ENCODE measurements at places on chromosomes 1 and 21.
A peak's percentile ranks its signal among the peaks of the same experiment; 100 is the strongest.

DNA sequence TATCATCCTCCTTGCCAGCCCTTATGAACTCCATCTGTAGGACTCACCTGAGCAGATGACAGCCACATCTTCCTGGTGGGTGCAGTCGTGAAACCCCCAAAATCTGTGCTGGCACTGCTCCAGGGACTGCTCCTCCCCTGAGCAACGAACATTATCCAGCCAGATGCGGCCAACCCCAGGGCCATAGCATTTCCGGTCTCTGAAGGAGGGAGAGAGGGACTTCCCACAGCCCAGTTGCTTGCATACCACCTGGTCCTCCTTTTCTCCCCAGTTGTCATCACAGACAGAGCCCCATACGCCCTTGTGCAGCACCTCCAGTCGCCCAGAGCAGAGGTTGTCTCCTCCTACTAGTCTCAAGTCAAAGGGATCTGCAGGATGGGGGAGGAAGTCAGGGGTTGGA lies 8.5 kb downstream of the CD5L start:
- no peak for DNase-seq

DNA sequence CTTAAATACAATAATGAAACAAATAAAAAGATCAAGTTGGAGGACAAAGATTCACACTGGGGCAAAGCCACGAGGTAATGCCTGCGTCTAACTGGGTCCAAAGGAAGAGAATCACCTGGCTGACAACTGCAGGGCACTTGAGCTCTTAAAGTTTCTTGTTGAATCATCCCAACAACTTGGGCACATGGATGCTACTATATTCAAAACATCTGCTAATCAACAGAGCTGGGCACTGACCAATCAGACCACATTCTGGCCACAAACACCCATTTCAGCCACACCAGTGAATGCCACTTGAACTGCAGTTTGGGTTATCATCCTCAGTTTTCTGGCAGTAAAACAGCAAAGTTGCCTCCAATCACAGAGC lies 51.0 kb downstream of the ABCA4 start:
- no peak for DNase-seq

- DNase-seq = no peak
These were observed 46.8 kb upstream of the COX20 start for GRCh38 chr1:244788493-244789275.

DNA sequence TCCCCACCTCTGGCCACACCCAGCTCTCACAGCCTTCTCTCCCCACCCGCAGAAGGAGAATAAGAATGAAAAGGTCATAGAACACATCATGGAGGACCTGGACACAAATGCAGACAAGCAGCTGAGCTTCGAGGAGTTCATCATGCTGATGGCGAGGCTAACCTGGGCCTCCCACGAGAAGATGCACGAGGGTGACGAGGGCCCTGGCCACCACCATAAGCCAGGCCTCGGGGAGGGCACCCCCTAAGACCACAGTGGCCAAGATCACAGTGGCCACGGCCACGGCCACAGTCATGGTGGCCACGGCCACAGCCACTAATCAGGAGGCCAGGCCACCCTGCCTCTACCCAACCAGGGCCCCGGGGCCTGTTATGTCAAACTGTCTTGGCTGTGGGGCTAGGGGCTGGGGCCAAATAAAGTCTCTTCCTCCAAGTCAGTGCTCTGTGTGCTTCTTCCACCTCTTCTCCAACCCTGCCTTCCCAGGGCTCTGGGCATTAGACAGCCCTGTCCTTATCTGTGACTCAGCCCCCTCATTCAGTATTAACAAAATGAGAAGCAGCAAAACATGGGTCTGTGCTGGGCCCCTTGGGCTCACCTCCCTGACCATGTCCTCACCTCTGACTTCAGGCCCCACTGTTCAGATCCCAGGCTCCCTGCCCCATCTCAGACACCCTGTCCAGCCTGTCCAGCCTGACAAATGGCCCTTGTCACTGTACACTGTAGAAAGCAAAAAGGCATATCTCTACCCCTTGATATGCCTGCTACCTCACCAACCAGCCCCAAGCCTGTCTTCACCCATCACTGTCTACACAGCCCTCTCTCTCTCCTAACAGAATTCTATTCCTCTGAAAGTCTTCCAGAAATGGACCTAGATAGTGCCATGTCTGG lies 3.2 kb downstream of the S100A9 start:
- DNase-seq = no peak

- DNase-seq = peak; percentile 57
These were observed 19.7 kb upstream of the ATP6V1G3 start for GRCh38 chr1:198560161-198560560.

DNA sequence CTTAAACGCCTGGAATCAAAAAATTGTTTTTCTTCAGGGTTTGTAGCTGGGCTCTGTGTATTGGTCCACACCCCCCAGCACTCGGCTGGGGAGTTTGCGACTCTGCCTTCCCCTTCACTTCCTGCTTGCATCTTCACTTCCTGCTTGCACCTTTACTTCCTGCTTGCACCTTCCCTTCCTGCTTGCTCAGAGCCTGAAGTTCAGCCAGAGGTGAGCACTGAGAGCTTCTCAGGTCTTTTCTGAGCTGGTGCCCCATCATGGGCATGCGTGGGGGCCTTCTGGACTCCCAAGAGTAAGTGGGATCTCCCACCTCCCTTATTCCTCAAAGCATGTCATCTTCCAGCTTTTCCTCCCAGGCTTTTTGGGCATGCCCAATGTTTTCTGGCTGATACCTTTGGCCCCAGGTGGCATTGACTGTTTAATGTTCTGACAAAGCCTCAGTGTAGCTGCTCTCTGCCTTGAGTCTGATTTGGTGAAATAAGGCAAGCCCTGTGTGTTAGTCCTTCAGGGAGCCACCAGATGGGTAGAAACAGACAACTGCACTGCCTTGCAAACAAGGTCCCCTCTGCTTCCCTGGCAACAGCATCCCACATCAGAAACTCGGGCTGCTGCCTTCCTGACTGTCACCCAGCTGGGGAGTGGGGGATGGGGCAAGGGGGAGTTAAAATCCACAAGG lies 3.5 kb downstream of the KRTAP10-2 start:
- DNase-seq = no peak

- no peak for DNase-seq
These were observed 53.5 kb downstream of the ST3GAL3 start for GRCh38 chr1:43760745-43761317.

Data from inflammatory macrophage treated with lipopolysaccharide for 1 hour (primary cell).